Activated CD8-positive, alpha-beta T cell treated with anti-CD3 and anti-CD28 coated beads for 36 hours (primary cell): ENCODE measurements at places on chromosomes 11 and 22. TPM values are rescaled to one million over a fixed set of nuclear protein-coding genes. Genes with fewer than 3 reads are reported as not detected.

DNA sequence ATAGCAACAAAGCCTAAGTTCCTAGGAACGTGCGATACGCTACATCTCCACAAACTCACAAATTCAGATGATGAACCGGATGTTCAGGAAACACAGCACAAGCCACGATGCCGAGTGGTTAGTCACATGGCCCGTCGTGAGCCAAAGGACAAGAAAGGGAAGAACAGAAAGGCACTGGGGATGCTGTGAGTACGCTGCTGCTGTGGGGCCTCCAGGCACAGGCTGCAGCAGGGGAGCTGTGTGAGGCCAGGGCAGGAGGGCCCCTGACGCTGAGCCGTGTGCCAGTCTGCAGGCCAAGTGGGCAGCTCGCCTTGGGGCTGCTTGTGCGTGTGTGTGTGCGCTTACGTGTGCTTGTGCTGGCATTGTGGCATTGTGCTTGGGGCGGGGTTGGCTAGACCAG, 89.4 kb downstream of the CTTN start:
- no peaks in the 10 kb centered on the region for H3K36me3 ChIP-seq
- peaks cover 5% of the 10 kb centered on the region for H3K27me3 ChIP-seq
- DNase-seq = no peak
- no peak overlapping the region for H3K27ac ChIP-seq
- H3K4me3 ChIP-seq = no peak overlapping the region

GRCh38 chr11:117796872-117797529, at the start of gene DSCAML1:
DSCAML1 (minus strand) TSS chr11:117797216; CDS start chr11:117797079, 137 bp downstream.
- peak within 1 kb of the TSS; percentile 46 for H3K4me3 ChIP-seq
- DNase-seq = peak; percentile 44
- no peaks in the 10 kb centered on the region for H3K36me3 ChIP-seq
- H3K4me1 ChIP-seq = peaks cover 13% of the 10 kb centered on the region

DNA sequence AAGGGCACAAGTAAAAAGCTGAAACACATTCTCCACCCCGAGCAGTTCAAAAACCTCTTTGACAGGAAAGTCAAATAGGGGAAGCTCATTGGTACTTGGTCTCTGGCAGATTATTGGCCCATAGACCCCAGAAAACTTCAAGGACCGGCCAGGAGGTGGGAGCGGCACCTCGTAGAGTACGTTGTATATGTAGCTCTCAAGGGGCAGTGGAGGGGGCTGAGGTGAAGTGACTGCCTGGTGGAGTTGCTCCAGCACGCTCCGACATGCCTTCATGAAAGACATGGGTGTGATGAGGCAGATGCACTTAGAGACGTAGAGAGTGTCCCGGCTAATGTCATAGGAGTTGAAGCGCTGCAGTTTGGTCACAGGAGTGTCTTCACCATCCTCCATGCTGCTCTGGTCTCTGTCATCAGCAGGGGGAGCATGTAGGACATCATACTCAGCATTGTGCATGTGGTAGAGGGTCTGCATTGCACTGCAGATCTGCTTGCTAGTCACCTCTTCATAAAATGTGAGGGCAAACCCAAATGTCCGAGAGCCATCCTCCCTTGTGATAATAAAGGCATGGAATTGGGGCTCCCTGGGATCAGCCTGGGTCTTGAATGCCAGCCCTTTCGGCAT, 61.3 kb downstream of the DENND5A start:
- peak; percentile 13 for DNase-seq
- H3K4me1 ChIP-seq = peaks cover 51% of the 10 kb centered on the region
- peaks cover 14% of the 10 kb centered on the region for H3K36me3 ChIP-seq
- no peak overlapping the region for H3K27ac ChIP-seq
- H3K4me3 ChIP-seq = no peak overlapping the region

The AMBRA1 gene
- 24.1 TPM for total RNA-seq

GRCh38 chr11:14185461-14185860, 173.5 kb downstream of the RRAS2 start:
- no peaks in the 10 kb centered on the region for H3K4me1 ChIP-seq
- no peak overlapping the region for H3K4me3 ChIP-seq
- DNase-seq = no peak
- no peaks in the 10 kb centered on the region for H3K27me3 ChIP-seq
- no peak overlapping the region for H3K27ac ChIP-seq

- H3K27ac ChIP-seq = no peak overlapping the region
- no peak overlapping the region for H3K4me3 ChIP-seq
- H3K36me3 ChIP-seq = no peaks in the 10 kb centered on the region
- H3K27me3 ChIP-seq = peaks cover 4% of the 10 kb centered on the region
- no peak for DNase-seq
Observed at GRCh38 chr11:83467837-83468236, 181.7 kb upstream of the CCDC90B start.

DNA sequence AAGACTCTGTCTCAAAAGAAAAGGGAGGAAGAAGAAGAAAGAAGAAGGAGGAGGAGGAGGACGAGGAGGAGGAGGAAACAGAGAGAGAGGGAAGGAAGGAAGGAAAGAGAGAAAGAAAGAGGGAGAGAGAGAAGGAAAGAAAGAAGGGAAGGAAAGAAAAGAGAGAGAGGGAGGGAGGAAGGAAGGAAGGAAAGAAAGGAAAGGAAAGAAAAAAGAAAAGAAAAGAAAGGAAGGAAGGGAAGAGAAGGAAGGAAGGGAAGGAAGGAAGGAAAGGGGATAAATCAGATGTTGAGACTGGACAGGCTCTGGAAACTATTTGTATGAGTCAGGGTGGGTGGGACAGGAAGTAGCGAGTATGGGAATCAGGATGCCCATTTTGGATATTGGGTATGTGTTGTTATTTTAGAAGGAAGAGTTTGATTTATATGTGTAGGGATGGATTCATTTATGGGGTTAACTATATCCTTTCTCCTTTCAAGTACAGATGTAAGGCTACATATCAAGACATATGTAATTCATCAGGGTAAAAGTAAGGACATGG, 6.0 kb upstream of the RPL3 start:
- no peak overlapping the region for H3K27ac ChIP-seq
- H3K27me3 ChIP-seq = no peaks in the 10 kb centered on the region
- H3K4me1 ChIP-seq = peaks cover 3% of the 10 kb centered on the region
- no peak for DNase-seq

The MRGPRE gene
- not detected for total RNA-seq

DNA sequence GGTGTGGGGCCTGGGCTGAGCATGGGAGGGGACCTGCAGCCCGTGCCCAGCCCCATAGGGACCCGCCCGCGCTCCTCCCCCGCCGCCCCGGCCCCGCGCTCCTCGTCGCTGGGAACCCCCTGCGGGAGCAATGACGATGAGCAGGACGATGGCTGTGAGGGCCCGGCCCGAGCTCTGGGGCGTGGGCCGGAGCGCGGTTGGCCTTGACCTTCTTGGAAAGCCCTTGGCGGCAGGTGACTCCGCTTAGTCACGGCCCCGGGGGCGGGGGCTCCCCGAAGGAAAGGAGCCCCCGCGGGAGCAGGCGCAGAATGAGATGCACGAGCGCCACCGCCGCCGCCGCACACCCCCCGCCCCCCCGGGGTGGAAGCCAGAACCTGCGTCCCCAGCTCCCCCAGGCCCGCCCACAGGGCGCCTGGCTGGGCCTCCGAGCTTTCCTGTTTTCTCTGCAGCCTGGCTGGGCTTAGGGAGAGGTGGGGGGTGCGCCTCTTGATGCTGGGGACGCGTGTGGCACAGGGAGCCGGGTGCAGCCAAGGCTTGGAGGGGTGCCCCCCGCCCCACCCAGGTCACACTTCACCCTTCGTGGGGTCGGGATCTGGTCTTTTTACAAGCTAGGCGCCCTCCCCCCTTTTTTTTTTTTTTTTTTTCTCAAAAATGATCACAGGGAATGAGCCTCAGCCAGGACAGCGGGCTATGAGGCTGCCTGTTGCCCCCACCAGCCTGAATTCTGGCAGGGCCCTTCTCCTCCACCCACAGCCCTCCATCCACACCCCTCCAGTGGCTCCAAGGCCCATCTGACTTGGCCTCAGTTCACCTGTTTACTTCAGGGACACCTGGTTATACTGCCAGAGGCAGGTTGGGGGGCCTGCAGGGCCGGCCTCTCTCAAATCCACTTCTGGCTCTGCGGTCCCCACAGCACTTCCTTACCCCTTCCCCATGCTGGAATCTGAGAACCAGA, 17.9 kb downstream of the CRELD2 start:
- peak; percentile 100 for DNase-seq
- H3K36me3 ChIP-seq = no peaks in the 10 kb centered on the region
- peak overlapping the region; percentile 90 for H3K27ac ChIP-seq

- H3K27ac ChIP-seq = no peak overlapping the region
- no peaks in the 10 kb centered on the region for H3K36me3 ChIP-seq
- peaks cover 3% of the 10 kb centered on the region for H3K4me1 ChIP-seq
Observed at GRCh38 chr22:36699915-36700314, 3.6 kb downstream of the CACNG2 start.

The OR8G5 gene
- total RNA-seq = not detected

DNA sequence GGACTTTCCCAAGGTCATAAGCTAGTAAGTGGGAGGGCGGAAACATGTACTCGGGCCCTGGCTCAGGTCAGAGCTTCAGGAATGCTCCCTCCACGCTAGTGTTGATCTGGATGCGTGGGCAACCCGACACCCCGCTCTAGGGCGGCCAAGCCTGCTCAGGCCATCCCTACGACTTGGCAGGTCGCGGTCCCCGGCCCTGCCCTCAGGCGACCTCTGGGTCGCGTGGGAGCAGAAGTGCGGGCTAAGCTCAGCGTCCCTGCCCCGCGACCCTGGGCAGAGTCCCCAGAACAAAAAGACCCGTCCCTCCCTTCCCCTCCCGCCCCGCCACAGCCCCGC, 781 bp upstream of the TEF start:
- DNase-seq = no peak
- peak overlapping the region; percentile 85 for H3K4me3 ChIP-seq
- H3K27me3 ChIP-seq = no peaks in the 10 kb centered on the region
- peak overlapping the region; percentile 68 for H3K27ac ChIP-seq
- peaks cover 16% of the 10 kb centered on the region for H3K4me1 ChIP-seq

The SCGB1A1 gene
- total RNA-seq = not detected

- H3K36me3 ChIP-seq = peaks cover 5% of the 10 kb centered on the region
- no peaks in the 10 kb centered on the region for H3K4me1 ChIP-seq
- H3K27me3 ChIP-seq = no peaks in the 10 kb centered on the region
- H3K27ac ChIP-seq = no peak overlapping the region
- DNase-seq = no peak
Observed at GRCh38 chr11:130102301-130103249, 32.9 kb downstream of the APLP2 start.

DNA sequence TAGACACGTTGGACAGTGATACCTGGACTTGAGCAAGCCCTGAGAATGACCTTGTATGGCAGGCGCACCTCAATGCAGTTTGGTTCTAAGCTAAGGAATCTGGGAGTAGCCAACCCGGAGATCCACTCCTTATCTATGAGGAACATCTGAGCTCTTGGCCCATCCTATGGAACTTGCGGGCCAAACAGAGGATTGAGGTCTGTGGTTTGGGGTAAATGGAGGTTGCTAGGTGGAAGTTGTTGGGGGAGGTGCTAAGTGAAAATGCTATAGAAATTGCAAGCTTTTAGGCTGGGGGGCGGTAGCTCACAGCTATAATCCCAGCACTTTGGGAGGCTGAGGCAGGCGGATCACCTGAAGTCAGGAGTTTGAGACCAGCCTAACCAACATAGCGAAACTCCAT, 8.9 kb downstream of the GDPD5 start:
- H3K27me3 ChIP-seq = no peaks in the 10 kb centered on the region
- no peak overlapping the region for H3K27ac ChIP-seq
- no peak for DNase-seq
- H3K4me1 ChIP-seq = peaks cover 9% of the 10 kb centered on the region

The MIOX gene
- total RNA-seq = not detected

- H3K27me3 ChIP-seq = no peaks in the 10 kb centered on the region
- H3K36me3 ChIP-seq = no peaks in the 10 kb centered on the region
- no peak overlapping the region for H3K4me3 ChIP-seq
- peaks cover 14% of the 10 kb centered on the region for H3K4me1 ChIP-seq
- DNase-seq = no peak
Observed at GRCh38 chr22:39123751-39124581, 26.9 kb downstream of the APOBEC3H start.

- no peak overlapping the region for H3K27ac ChIP-seq
- H3K27me3 ChIP-seq = peaks cover 25% of the 10 kb centered on the region
- H3K4me1 ChIP-seq = peaks cover 10% of the 10 kb centered on the region
- peaks cover 3% of the 10 kb centered on the region for H3K36me3 ChIP-seq
Observed at GRCh38 chr11:119441898-119442243, 18.9 kb upstream of the THY1 start.

DNA sequence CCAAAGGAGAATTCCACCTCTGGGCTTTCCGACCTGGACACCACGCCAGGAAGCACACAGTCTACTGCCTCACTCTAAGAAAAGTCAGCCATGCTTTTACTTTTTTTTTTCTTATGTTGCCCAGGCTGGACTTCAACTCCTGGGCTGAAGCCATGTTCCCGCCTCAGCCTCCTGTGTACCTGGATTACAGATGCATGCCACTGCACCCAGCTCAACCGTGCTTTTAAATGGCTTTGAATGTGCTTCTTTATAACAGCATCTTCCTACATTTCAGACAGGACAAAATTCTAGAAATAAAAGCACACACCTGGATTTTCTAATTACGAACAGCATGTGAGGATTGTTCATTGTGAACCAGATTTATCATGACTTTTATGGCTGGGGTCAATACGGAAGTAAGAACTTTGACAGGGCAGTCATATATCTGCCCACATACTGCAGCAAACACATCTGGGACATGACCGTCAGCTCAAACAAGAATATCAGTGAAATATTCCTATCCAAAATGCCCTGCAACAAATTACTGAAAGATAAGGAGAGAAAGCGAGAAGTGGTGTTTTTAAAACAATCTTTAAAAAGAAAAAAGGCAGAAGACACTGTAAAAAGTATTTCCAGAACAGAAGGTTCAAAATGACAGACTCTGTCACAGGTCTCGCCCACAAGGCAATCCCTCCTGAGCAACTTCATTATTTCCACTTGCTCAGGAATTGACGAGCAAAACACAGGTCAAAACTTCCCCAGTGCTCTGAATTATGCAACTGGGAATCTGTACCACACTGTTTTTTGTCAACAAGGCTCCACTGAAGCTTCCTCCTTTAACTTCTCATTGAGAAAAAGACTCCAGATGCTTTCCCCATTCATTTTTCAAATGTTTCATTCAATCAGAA, 42.1 kb downstream of the PACSIN2 start:
- peaks cover 36% of the 10 kb centered on the region for H3K4me1 ChIP-seq
- DNase-seq = no peak
- peaks cover 13% of the 10 kb centered on the region for H3K36me3 ChIP-seq
- no peak overlapping the region for H3K4me3 ChIP-seq
- H3K27me3 ChIP-seq = no peaks in the 10 kb centered on the region

The INPP5J gene
- 0.09 TPM for total RNA-seq

The A4GALT gene
- 0.38 TPM for total RNA-seq

DNA sequence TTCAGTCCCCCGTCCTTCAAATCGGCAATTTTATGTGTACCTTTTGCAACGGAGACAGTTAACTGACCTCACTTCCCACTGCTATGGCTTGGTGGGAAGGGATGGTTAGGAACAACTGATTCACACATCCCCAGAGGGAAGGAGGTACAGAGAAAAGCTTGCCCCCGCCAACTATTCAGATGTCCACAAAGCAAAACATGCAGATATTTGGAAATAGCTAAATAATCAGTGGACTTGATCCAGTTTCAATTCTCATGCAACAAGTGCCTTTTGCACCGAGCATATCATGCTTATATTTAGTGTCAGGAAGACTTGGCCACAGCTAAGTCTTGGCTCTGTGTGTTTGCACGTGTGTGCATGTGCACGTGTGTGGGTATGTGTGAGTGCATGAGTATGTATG, 144.6 kb downstream of the SNX19 start:
- H3K36me3 ChIP-seq = no peaks in the 10 kb centered on the region
- H3K4me1 ChIP-seq = no peaks in the 10 kb centered on the region
- no peak for DNase-seq
- peaks cover 5% of the 10 kb centered on the region for H3K27me3 ChIP-seq
- H3K4me3 ChIP-seq = no peak overlapping the region

GRCh38 chr22:48901324-48901723, 926.3 kb downstream of the BRD1 start:
- H3K27me3 ChIP-seq = peaks cover 17% of the 10 kb centered on the region
- no peak for DNase-seq
- H3K27ac ChIP-seq = no peak overlapping the region
- H3K4me1 ChIP-seq = no peaks in the 10 kb centered on the region
